HL-60 (cell line): ENCODE measurements at places on chromosomes 2 and 18.
A peak's percentile ranks its signal among the peaks of the same experiment; 100 is the strongest.

GRCh38 chr2:142965443-142965842, 88.0 kb downstream of the KYNU start:
- DNase-seq = no peak

GRCh38 chr2:8575038-8575833, 106.6 kb upstream of the ID2 start:
- DNase-seq = peak; percentile 30

- no peak for DNase-seq
Measured at GRCh38 chr2:72932045-72932740, 14.9 kb downstream of the EMX1 start.

DNA sequence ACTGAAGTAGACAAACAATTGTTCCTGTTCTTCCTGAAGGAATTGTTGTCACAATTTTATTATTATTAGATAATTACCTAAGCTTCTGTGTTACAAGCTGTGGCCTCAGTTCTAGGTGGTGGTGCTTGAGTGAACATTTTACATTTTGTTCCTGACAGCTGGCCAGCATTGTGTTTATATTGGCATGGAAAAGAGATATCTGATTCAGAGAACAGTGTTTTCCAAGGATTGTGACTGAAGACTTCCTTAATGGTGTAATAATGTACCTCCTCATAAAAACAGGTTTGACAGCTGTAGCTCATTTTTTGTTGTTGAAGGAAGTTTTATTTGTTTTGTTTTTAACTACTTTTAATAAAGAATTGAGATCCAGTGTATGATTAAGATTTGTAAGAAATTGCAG, 95.2 kb downstream of the EPB41L5 start:
- no peak for DNase-seq

DNA sequence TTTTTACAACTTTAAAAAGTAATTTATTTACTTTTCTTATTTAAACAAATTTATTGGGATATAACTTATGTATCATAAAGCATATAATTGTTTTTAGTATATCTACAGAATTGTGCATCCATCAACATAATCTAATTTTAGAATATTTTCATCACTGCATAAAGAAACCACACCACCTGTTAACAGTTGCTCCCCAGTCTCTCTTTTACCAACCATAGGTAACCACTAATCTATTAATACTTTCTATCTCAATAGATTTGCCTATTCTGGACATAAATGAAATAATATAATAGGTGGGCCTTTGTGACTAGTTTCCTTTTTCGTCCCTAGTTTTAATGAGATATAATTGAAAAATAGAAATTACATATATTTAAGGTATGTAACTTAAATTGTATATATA, 90.6 kb downstream of the ADAM23 start:
- DNase-seq = no peak

- DNase-seq = no peak
Measured at GRCh38 chr2:188693111-188693510, 281.1 kb upstream of the COL3A1 start.

- DNase-seq = no peak
Measured at GRCh38 chr18:79617511-79618500, 61.8 kb upstream of the CTDP1 start.
